Activated CD4-positive, alpha-beta T cell treated with anti-CD3 and anti-CD28 coated beads for 36 hours (primary cell): ENCODE measurements at places on chromosomes 2 and 18.

- DNase-seq: no peak
Measured at GRCh38 chr2:13522917-13523821, 806.4 kb downstream of the TRIB2 start.

GRCh38 chr18:72235422-72235821, 308.7 kb downstream of the CBLN2 start:
- DNase-seq: no peak

DNA sequence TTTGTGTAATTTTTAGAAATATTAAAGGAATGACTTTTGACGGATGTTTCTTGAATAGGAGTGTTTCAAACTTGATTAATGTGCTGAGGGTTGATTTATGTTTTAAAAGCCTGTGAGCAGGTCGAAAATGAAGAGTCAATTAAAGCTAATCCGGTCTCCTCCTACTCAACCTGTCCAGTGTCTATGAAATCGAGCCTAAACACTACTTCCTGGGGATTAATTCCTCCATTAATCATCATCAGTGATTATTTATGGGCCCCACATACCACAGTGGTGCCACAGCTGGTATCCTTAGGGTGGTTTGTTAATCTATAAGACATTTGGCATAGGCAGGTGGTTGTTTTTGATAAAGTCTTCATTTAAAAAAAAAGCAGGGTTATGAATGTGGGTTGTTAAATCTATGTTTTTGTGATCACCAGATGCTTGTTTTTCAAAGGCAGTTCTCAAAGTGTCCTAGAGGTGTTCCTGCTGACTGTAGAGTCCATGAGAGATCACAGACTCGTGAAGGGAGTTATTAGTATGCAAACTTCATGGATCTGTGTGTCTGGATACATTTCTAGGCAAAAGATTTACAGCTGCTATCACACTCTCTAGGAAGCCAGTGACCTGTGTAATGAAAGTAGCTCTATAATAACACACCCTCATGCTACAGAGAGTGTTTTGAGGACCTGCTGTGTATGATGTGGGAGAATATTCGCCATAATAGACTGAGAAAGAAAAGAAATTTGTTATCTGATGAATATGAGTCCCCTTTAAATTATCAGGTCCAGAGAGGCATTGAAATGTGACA, 308.6 kb downstream of the AKAIN1 start:
- DNase-seq: no peak

- DNase-seq: no peak
Measured at GRCh38 chr2:18927525-18928232, 338.3 kb upstream of the NT5C1B start.
